Osteocyte (in vitro differentiated cells): ENCODE measurements at places on chromosomes 5 and 9. TPM values are rescaled to one million over a fixed set of nuclear protein-coding genes. Genes with fewer than 3 reads are reported as not detected.
A peak's percentile ranks its signal among the peaks of the same experiment; 100 is the strongest.

Gene SPINK13
- total RNA-seq = not detected in 2 replicates

Gene CDH9
- total RNA-seq = not detected in 2 replicates

Gene ANKRD31
- 0.13 and 0.18 TPM in 2 replicates for total RNA-seq

Gene CCDC152
- not detected in 2 replicates for total RNA-seq

Gene ZDHHC11B
- total RNA-seq = not detected in 2 replicates

Gene COMMD10
- 21.2 and 26.3 TPM in 2 replicates for total RNA-seq

Gene BTNL8
- not detected in 2 replicates for total RNA-seq

Gene PDGFRB
- 1,093 and 1,131 TPM in 2 replicates for total RNA-seq

Gene C8G
- total RNA-seq = 1.3 and 1.7 TPM in 2 replicates

Gene CTXN3
- total RNA-seq = not detected in 2 replicates

Gene PDE6A
- total RNA-seq = not detected in 2 replicates

Gene EGFLAM
- not detected in 2 replicates for total RNA-seq

Gene EPB41L4B
- total RNA-seq = 17.3 and 19.3 TPM in 2 replicates

Gene G3BP1
- 184 and 205 TPM in 2 replicates for total RNA-seq

Gene LURAP1L
- total RNA-seq = 46.3 and 49.8 TPM in 2 replicates

Gene AK8
- 0.91 and 2.1 TPM in 2 replicates for total RNA-seq

Gene DND1
- total RNA-seq = 1.6 and 1.9 TPM in 2 replicates

Gene NDUFB6
- 47.6 and 49.8 TPM in 2 replicates for total RNA-seq

Gene GRPEL2
- total RNA-seq = 25.2 and 25.6 TPM in 2 replicates

Gene PCSK1
- total RNA-seq = not detected in 2 replicates

DNA sequence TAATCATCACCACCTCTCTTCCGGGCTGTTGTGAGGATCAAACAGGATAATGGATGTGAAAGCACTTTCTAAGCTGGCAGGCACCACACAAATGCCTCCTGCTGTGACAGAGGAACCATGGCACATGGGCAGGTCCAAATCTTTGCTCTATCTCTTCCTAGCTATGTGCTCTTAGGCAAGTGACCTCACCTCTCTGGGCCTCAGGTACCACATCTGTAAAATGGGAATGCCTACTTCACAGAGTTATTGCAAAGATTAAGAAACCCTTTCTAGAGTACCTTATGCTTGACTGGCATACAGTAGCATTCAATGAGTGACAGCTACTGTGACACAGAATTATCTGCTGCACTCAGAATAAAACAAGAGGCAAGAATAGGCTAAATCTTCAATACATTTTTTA lies 51.6 kb downstream of the CDK5RAP2 start:
- H3K4me1 ChIP-seq = peaks cover 22% of the 10 kb centered on the region
- H3K4me3 ChIP-seq = no peak overlapping the region
- H3K27ac ChIP-seq = no peak overlapping the region
- peaks cover 43% of the 10 kb centered on the region for H3K36me3 ChIP-seq

- H3K36me3 ChIP-seq = peaks cover 15% of the 10 kb centered on the region
- H3K4me1 ChIP-seq = no peaks in the 10 kb centered on the region
- no peaks in the 10 kb centered on the region for H3K27me3 ChIP-seq
- no peak overlapping the region for H3K4me3 ChIP-seq
- no peak for DNase-seq
Observed at GRCh38 chr5:146515473-146516150, 378 bp downstream of the GPR151 start.

- H3K4me3 ChIP-seq = no peak overlapping the region
- peaks cover 19% of the 10 kb centered on the region for H3K4me1 ChIP-seq
- H3K27ac ChIP-seq = peak overlapping the region; percentile 25
- DNase-seq = no peak
- H3K36me3 ChIP-seq = no peaks in the 10 kb centered on the region
Observed at GRCh38 chr9:116499986-116500871, 186.9 kb upstream of the TRIM32 start.

- DNase-seq = no peak
- peaks cover 19% of the 10 kb centered on the region for H3K4me1 ChIP-seq
- peaks cover 5% of the 10 kb centered on the region for H3K36me3 ChIP-seq
- H3K27me3 ChIP-seq = no peaks in the 10 kb centered on the region
Observed at GRCh38 chr9:92661743-92662142, 8.2 kb downstream of the IPPK start.

GRCh38 chr5:130805648-130806047 lies 359.4 kb downstream of the HINT1 start:
- H3K36me3 ChIP-seq = peaks cover 13% of the 10 kb centered on the region
- peaks cover 3% of the 10 kb centered on the region for H3K27me3 ChIP-seq
- H3K4me1 ChIP-seq = peaks cover 26% of the 10 kb centered on the region
- peak overlapping the region; percentile 64 for H3K27ac ChIP-seq
- no peak overlapping the region for H3K4me3 ChIP-seq

- peaks cover 15% of the 10 kb centered on the region for H3K36me3 ChIP-seq
- no peak overlapping the region for H3K4me3 ChIP-seq
- H3K4me1 ChIP-seq = peaks cover 27% of the 10 kb centered on the region
- H3K27ac ChIP-seq = no peak overlapping the region
Observed at GRCh38 chr9:33374634-33375237, 27.6 kb downstream of the AQP7 start.

GRCh38 chr9:108743416-108743815 lies 112.4 kb downstream of the ACTL7B start:
- no peak overlapping the region for H3K4me3 ChIP-seq
- H3K27me3 ChIP-seq = peaks cover 10% of the 10 kb centered on the region
- H3K27ac ChIP-seq = no peak overlapping the region

- H3K27ac ChIP-seq = no peak overlapping the region
- no peak overlapping the region for H3K4me3 ChIP-seq
- H3K4me1 ChIP-seq = peaks cover 11% of the 10 kb centered on the region
- DNase-seq = no peak
- peaks cover 25% of the 10 kb centered on the region for H3K27me3 ChIP-seq
Observed at GRCh38 chr9:96109680-96110351, 192.2 kb downstream of the HSD17B3 start.

GRCh38 chr5:146794326-146795029 lies 84.1 kb downstream of the PPP2R2B start:
- H3K4me3 ChIP-seq = no peak overlapping the region
- H3K4me1 ChIP-seq = no peaks in the 10 kb centered on the region
- H3K27ac ChIP-seq = no peak overlapping the region
- no peaks in the 10 kb centered on the region for H3K36me3 ChIP-seq

- no peak overlapping the region for H3K27ac ChIP-seq
- no peaks in the 10 kb centered on the region for H3K4me1 ChIP-seq
- no peaks in the 10 kb centered on the region for H3K36me3 ChIP-seq
- no peak overlapping the region for H3K4me3 ChIP-seq
- H3K27me3 ChIP-seq = no peaks in the 10 kb centered on the region
Observed at GRCh38 chr5:54109626-54110330, 200.6 kb downstream of the ARL15 start.

DNA sequence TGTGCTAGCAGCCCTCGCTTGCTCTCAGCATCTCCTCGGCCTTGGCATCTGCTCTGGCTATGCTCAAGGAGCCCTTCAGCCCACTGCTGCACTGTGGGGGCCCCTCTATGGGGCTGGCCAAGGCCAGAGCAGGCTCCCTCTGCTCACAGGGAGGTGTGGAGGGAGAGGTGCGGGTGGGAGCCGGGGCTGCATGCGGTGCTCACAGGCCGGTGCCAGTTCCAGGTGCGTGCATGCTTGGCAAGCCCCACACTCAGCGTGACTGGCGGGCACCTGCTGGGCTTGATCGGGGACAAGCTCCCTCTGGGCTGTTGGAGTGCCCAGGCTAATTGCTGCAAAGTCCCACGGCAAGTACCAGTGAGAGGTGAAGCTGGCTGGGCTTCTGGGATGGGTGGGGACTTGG lies 170.5 kb downstream of the TRIM36 start:
- no peaks in the 10 kb centered on the region for H3K36me3 ChIP-seq
- no peak overlapping the region for H3K27ac ChIP-seq
- no peak overlapping the region for H3K4me3 ChIP-seq
- no peaks in the 10 kb centered on the region for H3K4me1 ChIP-seq
- no peak for DNase-seq

DNA sequence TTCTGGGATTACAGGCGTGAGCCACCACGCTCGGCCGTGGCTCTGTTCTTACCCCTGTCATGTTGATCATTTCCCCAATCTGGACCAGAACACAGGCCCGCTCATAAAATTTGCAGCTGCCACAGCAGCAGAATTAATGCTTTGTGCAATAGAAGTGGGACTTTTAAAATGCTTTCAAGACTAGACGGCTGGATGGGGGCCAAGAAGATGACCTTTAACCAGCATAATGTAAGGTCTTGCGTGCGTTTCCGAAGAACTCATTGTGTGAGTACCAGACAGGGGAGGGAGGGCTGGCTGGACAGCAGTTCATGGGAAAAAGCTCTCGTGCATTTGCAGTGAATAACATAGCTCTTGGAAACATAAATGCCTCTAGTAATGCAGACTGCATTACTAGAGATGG lies 3.5 kb upstream of the WDR38 start:
- DNase-seq = no peak
- H3K4me3 ChIP-seq = no peak overlapping the region
- peaks cover 32% of the 10 kb centered on the region for H3K4me1 ChIP-seq
- peak overlapping the region; percentile 27 for H3K27ac ChIP-seq
- no peaks in the 10 kb centered on the region for H3K36me3 ChIP-seq
- H3K27me3 ChIP-seq = no peaks in the 10 kb centered on the region

- H3K27ac ChIP-seq = no peak overlapping the region
- no peaks in the 10 kb centered on the region for H3K27me3 ChIP-seq
- no peak for DNase-seq
- peaks cover 15% of the 10 kb centered on the region for H3K4me1 ChIP-seq
- no peaks in the 10 kb centered on the region for H3K36me3 ChIP-seq
Observed at GRCh38 chr5:68454766-68455165, 239.2 kb downstream of the PIK3R1 start.

DNA sequence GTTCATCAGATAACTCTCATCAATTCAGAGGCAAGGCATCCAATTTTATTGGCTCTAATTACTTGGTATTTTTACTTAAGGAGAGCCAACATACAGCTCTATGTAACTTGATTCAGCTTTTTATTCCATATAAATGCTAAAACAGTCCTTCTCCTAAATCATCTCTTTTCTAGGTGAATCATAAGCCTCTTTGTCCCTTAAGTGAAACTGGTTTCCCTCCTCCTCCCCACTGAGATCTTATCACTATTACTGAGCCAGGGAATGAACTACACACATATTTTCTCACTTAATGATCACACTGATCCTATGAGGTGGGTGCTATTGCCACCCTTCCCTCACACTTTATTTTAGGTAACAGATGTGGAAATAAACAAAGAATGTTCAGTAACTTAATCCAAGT lies 1143.8 kb downstream of the MAT2B start:
- DNase-seq = no peak
- H3K27ac ChIP-seq = no peak overlapping the region
- H3K4me1 ChIP-seq = no peaks in the 10 kb centered on the region
- no peaks in the 10 kb centered on the region for H3K36me3 ChIP-seq
- no peaks in the 10 kb centered on the region for H3K27me3 ChIP-seq
- H3K4me3 ChIP-seq = no peak overlapping the region

DNA sequence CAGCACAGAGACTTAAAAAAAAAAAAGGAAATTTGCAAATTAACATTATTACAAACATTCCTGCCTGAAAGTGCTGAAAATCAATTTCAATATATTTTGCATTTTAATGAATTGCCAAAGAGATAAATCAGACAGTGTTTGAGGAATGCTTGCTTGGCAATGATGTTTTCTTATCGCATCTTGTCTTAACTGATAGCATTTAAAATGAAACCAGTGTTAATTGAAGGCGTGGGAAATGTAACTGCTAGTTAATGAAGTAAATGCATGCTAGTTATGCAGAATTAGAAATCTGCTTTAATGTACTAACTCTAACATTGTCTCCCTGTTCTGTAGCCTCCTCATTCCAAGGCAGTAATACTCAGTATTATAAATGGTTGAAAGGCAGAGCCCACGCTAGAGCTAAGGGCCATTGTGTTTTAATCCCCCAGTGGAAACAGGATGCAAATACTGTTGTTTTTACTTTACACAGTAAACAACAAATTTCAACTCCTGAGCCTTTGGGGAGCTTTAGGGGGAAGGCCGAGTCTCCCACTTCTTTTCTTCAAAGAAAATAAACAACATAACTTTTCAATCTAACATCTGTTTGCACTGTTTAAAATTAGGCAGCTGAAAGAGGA lies 586.9 kb downstream of the TLE4 start:
- no peak for DNase-seq
- no peaks in the 10 kb centered on the region for H3K27me3 ChIP-seq
- H3K4me3 ChIP-seq = no peak overlapping the region
- H3K4me1 ChIP-seq = peaks cover 18% of the 10 kb centered on the region

DNA sequence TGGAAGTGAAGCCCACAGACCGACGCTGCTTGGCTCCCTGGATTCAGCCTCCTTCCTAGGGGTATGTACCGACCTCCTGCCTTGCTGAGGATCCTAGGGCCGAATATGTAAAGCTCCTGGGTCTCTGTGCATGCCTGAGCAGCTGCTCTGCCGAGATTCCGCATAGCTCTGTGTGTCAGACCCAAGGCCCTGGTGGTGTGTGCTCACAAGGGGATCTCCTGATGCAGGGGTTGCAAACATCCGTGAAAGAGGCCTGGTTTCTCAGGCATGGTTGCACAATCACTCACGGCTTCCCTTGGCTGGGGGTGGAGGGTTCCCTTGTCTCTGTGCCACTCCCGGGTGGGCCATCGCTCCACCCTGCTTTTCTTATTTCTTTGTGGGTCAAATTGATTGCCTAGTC lies 19.9 kb upstream of the SVEP1 start:
- no peak overlapping the region for H3K4me3 ChIP-seq
- H3K27me3 ChIP-seq = no peaks in the 10 kb centered on the region
- no peak for DNase-seq
- H3K4me1 ChIP-seq = no peaks in the 10 kb centered on the region
- H3K27ac ChIP-seq = no peak overlapping the region

DNA sequence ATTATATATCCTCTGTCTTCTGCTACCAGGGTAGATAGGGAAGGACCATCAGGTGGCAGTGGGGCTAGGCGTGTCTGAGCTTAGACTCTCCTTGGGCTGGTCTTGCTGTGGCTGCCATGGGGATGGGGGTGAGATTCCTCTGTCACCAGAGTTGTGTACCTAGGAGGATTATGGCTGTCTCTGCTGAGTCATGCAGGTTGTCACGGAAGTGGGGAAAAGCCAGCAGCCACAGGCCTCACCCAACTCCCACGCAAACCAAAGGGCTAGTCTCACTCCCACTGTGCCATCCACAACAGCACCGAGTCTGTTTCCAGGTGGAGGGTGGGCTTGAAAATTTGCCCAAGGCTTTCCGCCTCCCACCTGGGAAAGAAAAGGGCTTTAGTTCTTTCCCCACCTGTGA lies 476.1 kb downstream of the CYLC2 start:
- no peaks in the 10 kb centered on the region for H3K27me3 ChIP-seq
- no peak for DNase-seq
- no peak overlapping the region for H3K4me3 ChIP-seq
- H3K27ac ChIP-seq = no peak overlapping the region
- no peaks in the 10 kb centered on the region for H3K36me3 ChIP-seq
- H3K4me1 ChIP-seq = no peaks in the 10 kb centered on the region
